ENCODE measurements at places on chromosomes 3 and 15. TPM values are rescaled to one million over a fixed set of nuclear protein-coding genes. Genes with fewer than 3 reads are reported as not detected.

FHIT gene
- total RNA-seq: 11.5 TPM

UPK1B gene
- total RNA-seq: 15.6 TPM

GABRR3 gene
- not detected for total RNA-seq

P4HTM gene
- total RNA-seq: 43.2 TPM

IL17RB gene
- 0.27 TPM for total RNA-seq

CCDC191 gene
- total RNA-seq: 3.4 TPM

TEX55 gene
- not detected for total RNA-seq

TMED3 gene
- 132 TPM for total RNA-seq

SUCLG2 gene
- 38.1 TPM for total RNA-seq

ANKRD34C gene
- not detected for total RNA-seq

PIK3R4 gene
- total RNA-seq: 32.9 TPM

TPM1 gene
- 847 TPM for total RNA-seq

NEIL1 gene
- 6.1 TPM for total RNA-seq

GNAI2 gene
- total RNA-seq: 221 TPM

SLC28A2 gene
- not detected for total RNA-seq

KCNMB2 gene
- total RNA-seq: 3.6 TPM

PEX5L gene
- 0.07 TPM for total RNA-seq

SELENOK gene
- total RNA-seq: 58.4 TPM

PRICKLE2 gene
- 10.8 TPM for total RNA-seq

SSUH2 gene
- not detected for total RNA-seq

CYP1A2 gene
- not detected for total RNA-seq

CP gene
- total RNA-seq: 0.07 TPM

DZIP1L gene
- total RNA-seq: 6.6 TPM

SCG5 gene
- 59.1 TPM for total RNA-seq

LRTM1 gene
- total RNA-seq: not detected

C3orf33 gene
- total RNA-seq: 3.9 TPM

RAB27A gene
- 7.7 TPM for total RNA-seq

SH2D7 gene
- not detected for total RNA-seq

LRRK1 gene
- 9.0 TPM for total RNA-seq

IL5RA gene
- total RNA-seq: not detected

WNT7A gene
- 17.1 TPM for total RNA-seq

PXYLP1 gene
- 15.8 TPM for total RNA-seq

RTP1 gene
- total RNA-seq: not detected

MST1 gene
- 12.4 TPM for total RNA-seq
